Nasal cavity respiratory epithelium epithelial cell of viscerocranial mucosa (primary cell): ENCODE measurements at places on chromosomes 1 and 21. TPM values are rescaled to one million over a fixed set of nuclear protein-coding genes. Genes with fewer than 3 reads are reported as not detected.

Gene CD52
- total RNA-seq: not detected in 2 replicates

Gene MLLT11
- total RNA-seq: 1.7 and 3.3 TPM in 2 replicates

Gene ELAVL4
- not detected in 2 replicates for total RNA-seq

Gene CD48
- not detected in 2 replicates for total RNA-seq

Gene CCDC27
- total RNA-seq: not detected in 2 replicates
